ENCODE measurements at places on chromosomes 1 and 21.
A peak's percentile ranks its signal among the peaks of the same experiment; 100 is the strongest.

GRCh38 chr1:116497656-116498055 lies 73.2 kb downstream of the CD58 start:
- peak; percentile 66 for DNase-seq

GRCh38 chr1:10965546-10966226 lies 46.8 kb upstream of the TARDBP start:
- peak; percentile 8 for DNase-seq

DNA sequence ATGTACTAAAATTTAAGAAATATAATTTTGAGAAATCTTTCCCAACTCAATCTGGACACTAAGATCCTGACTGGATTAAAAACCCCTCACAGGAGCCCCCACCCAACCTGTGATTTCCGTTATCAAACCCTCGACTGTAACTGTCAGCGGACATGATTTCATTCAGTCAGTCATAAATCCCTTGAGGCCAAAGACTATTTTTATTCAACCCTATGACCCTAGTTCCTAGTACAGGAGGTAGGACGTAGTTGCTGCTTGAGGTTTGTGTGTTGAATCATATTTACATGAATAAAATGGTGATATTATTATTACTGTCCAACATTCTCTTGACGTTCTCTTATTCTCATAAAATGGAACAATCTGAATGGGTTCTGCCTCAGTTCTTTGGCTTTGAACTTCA lies 73.1 kb upstream of the DYNLT5 start:
- no peak for DNase-seq

GRCh38 chr1:183032122-183032921 lies 9.1 kb downstream of the LAMC1 start:
- peak; percentile 42 for DNase-seq

GRCh38 chr1:225631021-225631663 lies 21.8 kb downstream of the ENAH start:
- no peak for DNase-seq

GRCh38 chr21:37587203-37587602 lies 220.6 kb downstream of the DYRK1A start:
- DNase-seq: no peak

DNA sequence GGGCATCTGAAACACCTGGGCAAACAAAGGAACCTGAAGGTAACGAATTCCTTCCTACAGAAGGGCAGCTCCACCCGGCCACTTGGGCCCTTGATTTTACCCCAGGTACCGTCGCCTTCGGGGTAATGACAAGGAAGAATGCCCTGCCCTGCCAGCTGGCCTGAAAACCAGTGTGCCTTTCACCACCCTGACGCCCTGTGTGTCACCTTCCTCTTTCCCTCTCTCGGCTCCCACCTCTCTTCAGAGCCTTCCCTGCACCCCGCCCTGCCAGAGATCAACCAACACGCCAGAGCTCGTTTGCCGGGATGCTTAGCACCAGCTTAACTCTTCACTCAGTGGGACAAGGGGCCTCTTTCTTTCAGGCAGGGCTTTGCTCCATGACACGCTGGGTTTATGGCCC lies 86.0 kb downstream of the SIM2 start:
- DNase-seq: no peak

- peak; percentile 48 for DNase-seq
Observed at GRCh38 chr1:111571987-111572386, 47.6 kb upstream of the RAP1A start.

DNA sequence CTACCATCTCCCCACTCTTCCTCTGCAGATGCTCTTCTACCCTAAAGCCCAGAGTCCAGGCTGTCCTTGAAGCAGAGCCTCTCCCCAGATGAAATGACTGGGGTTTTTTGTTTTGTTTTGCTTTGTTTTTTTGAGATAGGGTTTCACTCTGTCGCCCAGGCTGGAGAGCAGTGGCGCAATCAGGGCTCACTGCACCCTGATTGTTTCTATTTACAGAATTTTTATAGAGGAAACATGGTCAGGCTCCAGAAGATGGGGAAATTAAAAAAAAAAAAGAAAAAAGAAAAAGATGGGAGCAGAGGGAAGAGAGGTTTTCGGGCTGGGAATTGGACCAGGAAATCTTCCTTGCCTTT lies 43.7 kb upstream of the ZNF281 start:
- peak; percentile 73 for DNase-seq

GRCh38 chr1:245003246-245003645 lies 138.9 kb upstream of the HNRNPU start:
- DNase-seq: no peak

DNA sequence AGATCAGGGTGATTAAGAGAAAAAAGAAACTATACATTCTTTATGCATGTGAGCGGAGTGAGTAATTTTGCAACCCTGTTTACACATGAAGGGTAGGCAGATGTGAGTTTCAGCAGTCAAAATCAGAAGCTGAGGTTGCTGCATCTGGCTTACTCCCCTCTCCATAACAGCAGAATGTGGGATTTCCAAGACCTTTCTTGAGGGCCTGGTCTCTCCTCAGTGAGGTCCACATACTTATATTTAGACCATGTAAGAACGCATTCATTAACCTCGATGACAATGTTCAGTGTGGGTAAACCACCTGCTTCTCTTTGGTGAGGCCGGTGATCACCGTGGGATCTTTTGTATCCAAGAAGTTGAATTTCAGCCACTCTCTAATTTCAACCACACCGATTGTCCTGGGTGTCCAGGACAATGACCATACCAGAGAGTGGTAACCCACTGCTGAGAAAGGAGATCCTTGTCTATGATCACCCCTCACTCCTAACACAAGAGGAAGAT lies 18.7 kb upstream of the RAP1A start:
- DNase-seq: no peak

DNA sequence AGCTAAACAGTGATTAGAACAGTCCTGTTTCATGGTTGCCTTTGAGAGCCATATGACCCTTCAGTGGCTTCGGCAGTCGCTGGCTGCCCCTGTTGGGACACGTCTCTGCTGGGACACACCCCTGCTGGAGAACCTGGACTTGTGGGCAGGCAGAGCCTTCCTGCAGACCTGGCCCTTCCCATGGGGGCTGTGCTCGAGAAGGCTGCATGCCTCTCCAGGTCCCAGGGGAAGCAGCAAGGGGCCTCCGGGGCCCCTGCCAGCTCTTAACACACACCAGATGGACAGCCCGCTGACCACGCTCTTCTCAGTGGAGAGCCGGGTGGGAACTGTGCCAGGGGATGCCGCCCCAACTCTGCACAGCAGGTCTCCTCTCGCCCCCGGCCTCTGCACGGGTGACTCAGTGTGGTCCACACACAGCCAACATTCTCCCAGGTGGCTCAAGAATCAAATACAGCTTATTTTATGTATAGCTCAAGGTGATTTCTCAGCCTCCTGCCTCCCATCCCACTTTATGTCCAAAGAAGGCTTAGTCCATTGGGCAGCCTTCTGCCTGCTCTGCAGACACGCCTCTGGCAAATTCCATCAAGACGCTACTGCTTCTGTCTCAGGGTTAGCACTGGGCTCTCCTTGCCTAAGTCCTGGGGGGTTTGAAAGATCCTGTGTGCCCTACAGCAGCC lies 450.8 kb downstream of the KIF26B start:
- DNase-seq: peak; percentile 80

DNA sequence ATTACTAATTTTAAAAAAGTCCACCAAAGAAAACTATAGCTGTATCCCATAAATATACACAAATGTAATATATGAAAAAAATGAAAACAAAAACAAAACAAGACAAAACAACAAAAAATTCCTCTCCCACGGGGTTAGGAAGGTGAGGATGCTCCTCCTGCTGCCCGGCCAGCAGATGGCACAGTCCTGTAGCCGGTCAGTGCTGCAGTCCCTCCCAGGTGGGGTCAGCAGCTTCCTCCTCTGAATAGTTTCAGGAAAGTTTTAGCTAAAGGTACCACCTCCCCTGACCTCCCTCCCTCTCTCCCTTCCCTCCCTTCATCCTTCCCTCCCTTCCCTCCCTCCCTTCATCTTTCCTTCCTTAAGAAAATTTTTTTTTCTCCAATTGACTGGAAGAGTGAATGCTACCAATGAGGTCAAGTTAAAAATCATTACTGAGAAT lies 67.8 kb upstream of the BCL10 start:
- peak; percentile 55 for DNase-seq

GRCh38 chr1:21491488-21492355 lies 17.5 kb upstream of the ALPL start:
- peak; percentile 11 for DNase-seq

- DNase-seq: no peak
Observed at GRCh38 chr1:39977202-39977601, 22.3 kb downstream of the MFSD2A start.

DNA sequence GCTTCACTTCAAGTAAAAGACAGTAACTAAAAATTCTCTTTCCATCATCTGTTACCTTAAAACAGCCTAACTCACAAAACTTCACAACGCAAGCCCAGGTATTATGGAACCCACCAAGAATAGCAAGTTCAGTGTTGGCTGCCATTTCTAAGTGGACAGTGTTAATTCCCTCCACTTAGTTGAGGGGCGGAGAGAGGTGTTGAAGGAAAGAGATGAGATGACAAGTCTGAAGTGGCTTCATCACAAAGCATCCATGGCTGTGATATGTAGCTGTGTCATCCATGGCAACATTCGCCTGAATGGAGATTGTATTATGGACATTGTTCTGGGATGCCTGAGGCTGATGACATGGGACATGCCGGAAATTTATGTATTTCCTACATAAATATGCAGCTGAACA lies 101.8 kb downstream of the SIM2 start:
- no peak for DNase-seq

DNA sequence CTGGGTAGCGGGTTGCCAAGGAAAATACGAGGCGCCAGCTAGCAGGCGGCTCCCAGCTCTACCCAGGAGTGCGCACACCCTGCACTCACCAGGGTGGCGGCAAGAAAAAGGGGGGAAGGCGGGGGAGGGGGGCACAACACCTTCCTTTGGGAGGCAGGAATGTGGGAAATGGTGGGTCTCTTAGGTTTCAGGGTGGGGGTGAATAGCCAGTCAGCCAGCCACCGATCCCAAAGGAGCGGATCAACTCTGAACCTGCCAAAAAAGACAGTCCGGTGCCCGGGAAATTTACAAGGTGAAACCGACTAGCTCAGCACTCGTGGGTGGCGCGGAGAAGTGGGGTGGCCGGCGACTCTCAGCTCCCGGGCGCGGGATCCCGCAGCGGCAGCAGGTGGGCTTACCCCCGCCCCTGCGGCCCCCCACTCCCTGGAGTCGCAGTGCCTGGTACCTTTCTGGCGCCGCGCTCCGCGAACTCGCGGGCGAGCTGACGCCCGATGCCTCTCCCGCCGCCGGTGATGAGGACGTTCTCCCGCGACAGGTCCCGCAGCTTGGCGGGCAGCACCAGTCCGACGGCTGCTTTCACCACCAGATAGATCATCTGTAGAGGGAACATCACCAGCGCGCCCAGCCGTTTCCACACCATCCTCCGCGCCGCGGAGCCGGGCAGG lies 1.2 kb downstream of the DHRS3 start:
- peak; percentile 35 for DNase-seq

DNA sequence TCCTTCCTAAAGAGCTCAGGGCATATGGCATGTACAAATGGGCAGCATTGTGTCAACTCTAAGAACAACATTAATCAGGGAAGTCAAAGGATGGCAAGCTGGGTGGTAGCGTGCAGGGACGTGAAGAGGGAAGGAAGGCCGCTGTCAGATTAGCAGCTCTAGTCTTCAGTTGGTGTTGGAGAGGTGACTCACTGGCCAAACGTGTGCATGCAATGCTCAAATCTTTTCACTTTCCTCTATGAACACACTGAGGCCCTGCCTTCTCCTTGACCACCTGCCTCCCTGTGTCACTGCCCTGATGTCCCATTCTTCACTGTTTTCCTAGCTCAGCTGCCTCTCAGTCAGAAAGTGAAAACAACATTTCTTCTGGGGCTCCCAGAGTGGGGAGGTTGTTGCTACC lies 5.9 kb upstream of the PIGR start:
- DNase-seq: no peak

DNA sequence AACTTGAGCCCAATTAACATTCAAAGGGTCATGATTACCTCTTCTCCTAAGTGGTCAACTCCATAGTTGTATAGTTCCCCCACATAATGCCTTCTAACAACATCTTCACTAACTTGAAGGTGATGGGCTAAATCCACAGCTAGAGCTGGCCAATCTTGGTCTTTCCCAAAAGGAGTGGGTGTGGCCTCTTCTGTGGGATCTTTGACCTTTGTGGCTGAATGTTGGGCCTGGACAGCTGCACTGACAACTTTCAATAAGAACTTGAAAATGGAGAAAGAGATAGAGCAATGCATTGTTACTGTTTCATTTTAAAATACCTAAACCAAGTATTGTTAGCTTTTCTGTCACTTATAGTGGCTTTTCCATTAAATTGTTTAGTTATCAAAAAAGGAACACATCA lies 59.2 kb downstream of the IARS2 start:
- DNase-seq: no peak

- peak; percentile 80 for DNase-seq
Observed at GRCh38 chr1:165666152-165666825, 32.1 kb downstream of the ALDH9A1 start.

GRCh38 chr21:14584357-14585095 lies 38.4 kb upstream of the SAMSN1 start:
- no peak for DNase-seq

DNA sequence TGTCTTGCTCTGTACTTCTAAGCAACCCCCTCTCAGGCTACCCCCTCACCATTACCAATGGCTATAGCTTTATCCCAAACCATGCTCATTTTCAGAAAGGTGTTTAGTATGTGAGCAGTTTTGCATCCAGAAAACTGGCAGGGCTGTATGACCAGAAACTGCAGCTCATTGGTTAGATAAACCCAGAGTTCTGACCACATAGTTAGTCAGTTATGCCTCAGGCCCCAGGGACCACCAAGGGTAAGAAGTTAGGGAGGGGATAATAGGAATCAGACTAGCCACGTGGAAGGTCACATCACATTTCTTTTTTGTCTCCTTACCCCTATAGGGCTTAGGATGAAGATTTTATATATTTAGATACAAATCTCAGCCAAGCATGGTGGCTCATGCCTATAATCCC lies 1.2 kb downstream of the ITGA10 start:
- no peak for DNase-seq

GRCh38 chr1:8497210-8497819 lies 179.4 kb downstream of the SLC45A1 start:
- peak; percentile 96 for DNase-seq

DNA sequence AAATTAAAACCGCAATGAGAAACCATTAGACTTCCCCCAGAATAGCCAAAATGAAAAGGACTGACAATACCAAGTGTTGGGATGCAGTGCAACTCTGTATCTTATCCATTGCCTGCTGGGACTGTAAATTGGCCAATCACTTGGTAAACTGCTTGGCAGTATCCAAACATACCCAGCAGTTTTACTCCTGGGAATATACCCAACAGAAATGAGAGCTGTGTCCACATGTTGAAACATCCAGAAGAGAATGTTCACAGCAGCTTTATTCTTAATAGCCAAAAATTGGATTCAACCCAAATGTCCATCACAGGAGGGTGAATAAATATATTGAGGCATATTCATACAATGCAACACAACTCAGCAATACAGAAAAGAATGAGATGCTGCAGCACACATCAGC lies 13.7 kb upstream of the FAM20B start:
- DNase-seq: no peak
